ENCODE measurements at places on chromosomes 5 and 9. TPM values are rescaled to one million over a fixed set of nuclear protein-coding genes. Genes with fewer than 3 reads are reported as not detected.

DNA sequence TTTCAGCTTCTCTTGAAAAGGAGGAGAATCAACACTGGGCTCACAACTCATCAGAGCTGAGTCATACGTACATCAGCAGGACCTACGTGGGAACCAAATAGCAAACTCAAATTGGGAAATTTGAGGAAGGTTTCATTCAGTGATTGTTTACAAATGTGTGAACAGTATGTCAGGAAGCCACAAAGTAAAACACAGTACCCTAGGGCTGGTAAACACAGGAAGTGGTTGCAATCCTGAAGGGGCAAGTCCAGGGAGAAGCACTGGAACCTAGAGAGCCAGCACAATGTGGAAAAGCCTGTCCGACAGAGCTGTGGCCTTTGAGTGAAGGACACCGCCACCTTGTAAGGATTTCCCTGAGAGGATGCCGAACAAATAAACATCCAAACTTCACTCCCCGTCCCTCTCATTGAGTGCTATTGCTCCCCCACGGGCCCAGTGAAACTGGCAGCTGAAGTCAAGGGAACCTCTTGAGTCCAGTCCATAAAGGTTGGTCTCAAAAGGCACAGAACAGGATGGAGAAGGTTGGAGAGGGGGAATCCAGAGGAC, 26.7 kb upstream of the RICTOR start:
- H3K4me1 ChIP-seq: peaks cover 30% of the 10 kb centered on the region
- H3K4me3 ChIP-seq: no peak overlapping the region
- no peaks in the 10 kb centered on the region for H3K27me3 ChIP-seq
- peak; percentile 93 for DNase-seq

DNA sequence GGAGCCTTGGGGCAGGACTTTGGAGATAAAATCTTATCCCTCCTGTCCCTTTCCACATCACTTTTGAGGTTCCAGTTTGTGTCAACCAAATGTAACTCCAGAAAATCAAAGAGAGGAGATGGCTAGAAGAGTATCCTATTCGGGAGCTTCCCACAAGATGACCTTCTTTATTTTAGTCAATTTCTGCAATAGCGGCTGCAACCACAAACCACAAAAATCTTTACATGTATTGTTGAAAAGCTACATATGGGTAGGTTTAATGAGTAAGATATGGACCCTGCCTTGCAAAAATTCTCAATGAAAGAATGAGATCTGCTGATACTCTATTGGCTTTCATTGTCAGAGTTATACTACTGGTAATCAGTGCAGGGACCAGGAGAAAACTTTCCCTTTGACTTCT, 92.2 kb upstream of the MAMDC2 start:
- H3K27me3 ChIP-seq: no peaks in the 10 kb centered on the region
- peaks cover 25% of the 10 kb centered on the region for H3K4me1 ChIP-seq
- peak; percentile 64 for DNase-seq

DNA sequence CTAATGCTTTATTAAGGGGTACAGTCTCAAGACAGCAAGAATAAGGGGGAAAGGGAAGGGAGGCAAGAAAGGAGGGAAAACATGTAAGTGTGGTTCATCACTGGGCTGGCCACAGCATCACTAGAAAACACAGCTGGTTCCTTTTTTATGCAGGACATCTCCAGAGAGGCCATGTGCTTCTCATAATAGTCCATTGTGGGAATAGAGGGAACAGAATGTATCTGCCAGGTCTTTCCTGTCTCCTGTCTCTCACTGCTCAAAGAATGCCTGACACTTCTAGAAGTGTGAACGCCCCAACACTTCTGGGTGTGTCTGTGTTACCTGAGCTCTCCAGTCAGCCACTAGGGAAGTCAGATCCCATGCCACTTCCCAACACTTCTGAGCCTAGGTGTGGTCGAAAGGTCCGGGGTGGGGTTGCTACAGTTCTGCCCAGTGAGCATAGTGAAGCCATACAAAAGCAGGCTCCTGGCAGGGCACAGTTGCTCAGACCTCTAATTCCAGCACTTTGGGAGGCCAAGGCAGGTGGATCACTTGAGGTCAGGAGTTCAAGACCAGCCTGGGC, 255.6 kb upstream of the SLC30A5 start:
- H3K4me3 ChIP-seq: no peak overlapping the region
- no peak overlapping the region for H3K27ac ChIP-seq
- H3K4me1 ChIP-seq: no peaks in the 10 kb centered on the region
- DNase-seq: no peak
- no peaks in the 10 kb centered on the region for H3K27me3 ChIP-seq

GRCh38 chr5:147276497-147276896, 41.7 kb downstream of the STK32A start:
- DNase-seq: no peak
- H3K4me3 ChIP-seq: no peak overlapping the region
- H3K36me3 ChIP-seq: no peaks in the 10 kb centered on the region
- H3K27me3 ChIP-seq: no peaks in the 10 kb centered on the region
- no peak overlapping the region for H3K27ac ChIP-seq

DNA sequence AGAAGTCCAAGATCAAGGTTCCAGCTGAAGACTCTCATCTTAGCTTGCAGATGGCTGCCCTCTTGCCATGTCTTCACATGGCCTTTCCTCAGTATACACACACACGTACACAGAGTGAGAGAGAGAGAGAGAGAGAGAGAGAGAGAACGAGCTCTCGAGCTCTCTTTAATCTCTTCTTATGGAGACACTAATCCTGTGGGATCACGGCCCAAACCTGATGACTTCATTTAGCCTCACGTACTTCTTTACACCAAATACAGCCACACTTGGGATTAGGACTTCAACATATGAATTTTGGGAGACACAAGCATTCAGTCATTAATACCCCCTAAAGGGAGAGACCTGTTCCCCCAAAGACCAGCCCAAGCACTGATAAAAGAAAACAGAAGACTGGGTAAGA, 42.8 kb downstream of the SIL1 start:
- no peaks in the 10 kb centered on the region for H3K27me3 ChIP-seq
- DNase-seq: no peak
- no peaks in the 10 kb centered on the region for H3K36me3 ChIP-seq
- peaks cover 1% of the 10 kb centered on the region for H3K4me1 ChIP-seq
- H3K27ac ChIP-seq: no peak overlapping the region

- peaks cover 14% of the 10 kb centered on the region for H3K36me3 ChIP-seq
- H3K4me3 ChIP-seq: peak overlapping the region; percentile 98
- no peaks in the 10 kb centered on the region for H3K27me3 ChIP-seq
- peak overlapping the region; percentile 31 for H3K27ac ChIP-seq
- H3K4me1 ChIP-seq: peaks cover 16% of the 10 kb centered on the region
- no peak for DNase-seq
Measured at GRCh38 chr5:443239-444151, 519 bp downstream of the EXOC3 start.

DNA sequence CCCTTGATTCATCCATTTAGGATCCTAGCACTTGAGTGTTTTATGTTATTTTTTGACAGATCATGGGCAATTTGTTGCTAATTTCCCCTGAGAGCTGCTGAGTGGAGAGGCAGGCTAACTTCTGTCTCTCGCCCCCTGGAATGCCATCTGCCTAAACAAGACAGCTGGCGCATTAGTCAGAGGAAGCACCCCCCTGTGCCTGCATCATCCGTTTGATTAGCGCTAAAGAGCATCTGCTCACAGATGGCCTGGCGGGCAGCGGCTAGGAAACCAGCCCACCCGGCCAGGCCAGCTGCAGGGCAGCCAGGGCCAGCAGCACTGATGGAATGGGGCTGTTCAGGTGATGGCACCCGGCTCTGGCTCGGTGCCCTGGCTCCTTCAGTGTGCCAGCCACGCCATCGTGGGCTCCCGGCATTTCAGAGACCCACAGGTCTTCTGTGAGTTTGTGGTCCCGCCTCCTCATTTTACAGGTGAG, 22.9 kb upstream of the ASS1 start:
- DNase-seq: peak; percentile 66
- H3K4me1 ChIP-seq: peaks cover 24% of the 10 kb centered on the region
- H3K27ac ChIP-seq: no peak overlapping the region
- H3K27me3 ChIP-seq: no peaks in the 10 kb centered on the region
- no peaks in the 10 kb centered on the region for H3K36me3 ChIP-seq

The TAF11L5 gene
- total RNA-seq: not detected

The ENTPD2 gene
- total RNA-seq: 0.55 TPM

All from astrocyte (in vitro differentiated cells and primary cell).